ENCODE measurements at places on chromosomes 1 and 21.

DNA sequence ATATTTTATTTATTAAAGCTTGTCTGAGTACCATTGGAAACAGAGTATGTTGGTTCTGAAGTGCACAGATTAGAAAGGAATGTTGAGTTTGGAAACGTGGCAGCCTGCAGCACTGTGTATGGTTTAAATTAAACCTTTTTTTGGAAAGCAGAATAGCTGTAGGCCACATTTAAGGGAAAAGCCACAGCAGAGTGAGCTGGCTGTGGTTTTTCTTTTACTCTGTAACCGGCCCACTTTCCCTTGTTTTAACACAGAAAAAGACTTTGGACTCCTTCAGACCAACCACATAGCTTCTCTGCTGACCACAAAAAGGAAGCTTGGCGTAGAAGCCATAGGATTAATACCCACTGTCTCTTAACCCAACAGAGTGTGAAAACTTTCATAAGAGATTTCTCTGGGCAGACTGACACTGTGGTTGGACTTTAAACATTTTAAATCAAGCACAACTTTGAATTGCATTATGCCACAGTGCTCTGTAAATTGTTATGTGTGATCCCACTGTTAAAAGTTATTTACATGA lies 75.2 kb downstream of the NFIA start:
- DNase-seq: no peak

GRCh38 chr1:170125269-170125668 lies 20.5 kb upstream of the NTMT2 start:
- no peak for DNase-seq

- DNase-seq: no peak
Measured at GRCh38 chr1:162928141-162928540, 67.2 kb upstream of the CCDC190 start.

- peak; percentile 54 for DNase-seq
Measured at GRCh38 chr1:225651872-225652728, 823 bp downstream of the ENAH start.

GRCh38 chr1:154730986-154731489 lies 123.1 kb upstream of the ADAR start:
- DNase-seq: peak; percentile 59

- DNase-seq: no peak
Measured at GRCh38 chr1:221035662-221036153, 156.5 kb downstream of the HLX start.

GRCh38 chr1:5333291-5333690 lies 658.9 kb downstream of the NPHP4 start:
- DNase-seq: no peak

- DNase-seq: no peak
Measured at GRCh38 chr1:154969860-154970452, 591 bp downstream of the SHC1 start.

DNA sequence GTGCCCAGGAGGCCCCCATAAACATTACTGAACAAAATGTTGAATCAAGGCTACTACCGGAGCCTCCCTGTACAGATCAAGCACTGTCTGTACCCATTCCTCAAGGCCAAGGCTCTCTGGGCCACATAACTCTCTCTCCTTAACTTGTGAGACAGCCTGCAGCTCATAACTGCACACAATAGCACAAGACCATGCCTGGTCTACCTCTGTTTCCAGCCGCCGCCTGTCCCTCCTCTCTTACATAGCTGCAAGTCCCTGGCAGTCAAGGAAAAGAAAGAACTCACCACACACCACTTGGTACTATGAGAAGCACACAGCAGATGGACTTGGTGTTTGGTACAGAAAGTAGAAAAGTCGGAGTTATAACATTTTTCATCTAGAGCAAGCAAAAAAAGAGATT lies 91.1 kb downstream of the SSBP3 start:
- no peak for DNase-seq

DNA sequence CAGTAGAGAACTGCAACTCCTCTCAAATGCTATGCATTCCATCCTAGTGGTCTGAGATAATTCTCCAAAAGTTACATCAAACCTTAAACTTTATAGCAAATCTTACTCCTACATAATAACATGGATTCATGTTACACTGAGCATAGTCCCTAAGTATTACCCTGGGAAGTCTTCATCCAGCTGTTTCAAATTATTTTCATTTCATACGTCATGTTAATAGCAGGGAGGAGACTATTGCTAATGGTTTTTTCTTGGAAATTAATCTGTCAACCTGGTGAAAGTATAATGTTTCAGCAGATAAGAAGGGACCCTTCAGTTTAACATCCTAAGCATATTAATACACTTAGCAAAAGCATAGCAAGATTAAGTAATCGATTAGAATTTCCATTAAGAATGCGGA lies 318.1 kb downstream of the USP25 start:
- DNase-seq: no peak

GRCh38 chr1:91129017-91129416 lies 107.2 kb upstream of the ZNF644 start:
- DNase-seq: no peak

DNA sequence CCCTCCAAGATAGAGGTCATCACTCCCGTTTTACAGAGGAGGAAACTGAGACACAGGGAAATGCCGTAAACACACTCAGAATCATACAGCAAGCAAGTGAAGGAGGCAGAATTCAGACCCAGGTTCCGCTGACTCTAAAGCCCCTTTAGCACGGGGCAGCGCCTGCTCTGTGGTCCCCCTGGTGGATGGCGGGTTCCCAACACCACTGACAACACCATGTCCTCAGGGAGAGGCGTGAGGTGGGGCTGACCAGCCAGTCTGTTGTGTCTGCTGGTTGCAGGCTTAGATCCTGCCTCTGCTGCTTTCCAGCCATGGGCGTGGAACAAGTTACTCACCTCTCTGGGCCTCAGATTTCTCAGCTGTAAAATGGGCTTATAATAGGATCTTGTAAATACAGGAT lies 617.3 kb downstream of the MATN1 start:
- peak; percentile 45 for DNase-seq

DNA sequence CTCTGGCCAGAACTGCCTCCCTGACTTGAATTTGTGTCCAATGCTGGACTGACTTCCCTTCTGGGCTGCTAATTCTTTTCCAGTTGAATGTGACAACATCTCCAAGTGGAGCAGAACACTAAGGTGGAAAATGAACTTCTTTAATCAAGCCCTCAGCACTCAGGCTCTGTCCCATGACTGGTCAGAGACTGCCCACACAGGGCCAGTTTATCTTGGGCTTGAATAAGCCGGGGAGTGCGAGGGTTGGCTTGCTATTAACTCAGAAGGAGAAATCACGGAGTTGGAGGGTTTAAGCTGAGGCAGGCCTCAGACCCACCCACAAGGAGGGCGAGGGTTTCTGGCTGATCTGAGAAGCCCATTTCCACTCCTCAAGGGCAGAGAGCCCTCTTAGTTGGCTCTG lies 12.4 kb downstream of the KCNA10 start:
- DNase-seq: no peak

- no peak for DNase-seq
Measured at GRCh38 chr1:218556016-218556415, 210.9 kb downstream of the TGFB2 start.

GRCh38 chr21:34072145-34073031 lies 990 bp upstream of the MRPS6 start:
- no peak for DNase-seq

GRCh38 chr1:159208175-159208825 lies 3.6 kb downstream of the ACKR1 start:
- no peak for DNase-seq

DNA sequence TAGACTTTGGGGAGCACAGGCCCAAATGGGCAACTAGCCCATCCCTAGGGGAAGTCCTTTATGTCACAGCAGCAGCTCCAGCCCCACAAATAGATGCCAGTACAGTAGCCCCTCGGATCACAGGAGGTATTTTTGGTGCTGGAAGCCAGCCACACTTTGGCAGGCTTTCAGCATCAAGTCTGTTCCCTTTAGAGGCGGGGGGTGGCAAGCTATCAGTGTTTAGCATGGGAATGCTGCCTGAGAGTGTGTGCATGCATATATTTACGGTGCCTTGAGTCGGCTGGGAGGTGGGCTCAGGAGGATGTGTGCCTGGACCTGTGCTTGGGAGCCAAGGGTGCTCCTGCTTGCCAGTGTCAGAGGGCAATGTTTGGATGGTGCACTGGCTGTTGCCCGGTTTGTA lies 3.5 kb upstream of the PLXNA2 start:
- DNase-seq: no peak

DNA sequence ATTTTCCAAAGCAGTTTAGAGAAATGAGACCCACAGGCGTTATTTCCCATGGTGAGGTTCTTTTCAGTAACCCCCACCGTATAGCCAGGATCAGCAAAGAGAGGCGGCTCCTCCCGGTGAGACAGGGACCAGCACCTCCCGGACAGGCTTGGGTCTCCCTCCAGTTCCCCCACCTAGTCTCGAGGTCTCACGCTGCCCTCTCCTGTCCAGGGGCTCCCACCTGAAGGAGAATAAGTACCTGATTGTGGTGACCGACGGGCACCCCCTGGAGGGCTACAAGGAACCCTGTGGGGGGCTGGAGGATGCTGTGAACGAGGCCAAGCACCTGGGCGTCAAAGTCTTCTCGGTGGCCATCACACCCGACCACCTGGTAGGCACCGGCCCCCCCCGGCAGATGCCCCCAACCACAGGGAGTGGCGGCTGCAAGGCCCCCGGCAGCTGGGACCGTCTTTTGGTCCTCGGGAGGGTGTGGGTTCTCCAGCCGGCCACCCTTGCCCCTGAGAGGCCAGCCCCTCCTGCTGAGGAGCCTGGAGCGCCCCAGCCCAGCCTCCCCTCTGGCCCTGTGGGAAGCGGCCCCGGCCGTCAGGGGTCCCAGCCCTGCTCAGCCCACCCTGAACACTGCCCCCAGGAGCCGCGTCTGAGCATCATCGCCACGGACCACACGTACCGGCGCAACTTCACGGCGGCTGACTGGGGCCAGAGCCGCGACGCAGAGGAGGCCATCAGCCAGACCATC lies 4.9 kb downstream of the COL6A1 start:
- no peak for DNase-seq

DNA sequence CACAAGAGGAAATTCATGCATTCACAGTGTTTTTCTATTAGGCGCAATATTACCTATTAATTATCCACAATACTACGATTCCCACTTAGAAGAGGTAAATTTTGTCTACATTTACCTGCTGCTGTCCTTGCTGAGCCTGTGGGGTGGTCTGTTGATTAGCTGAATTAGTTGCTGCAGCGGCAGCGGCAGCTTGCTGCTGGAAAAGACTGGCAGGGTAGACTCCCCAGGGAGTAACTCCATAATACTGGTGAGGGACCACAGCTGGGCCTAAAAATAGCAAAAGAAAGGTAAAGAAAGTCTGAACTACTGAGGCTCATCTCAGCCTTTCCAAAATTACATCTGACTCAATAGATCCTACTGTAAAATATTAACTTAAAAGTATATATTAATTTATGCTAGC lies 66.0 kb upstream of the SDC3 start:
- DNase-seq: no peak

Measured in COR-L47 (cell line).